Kidney (tissue), 22 donors: ENCODE measurements at places on chromosomes 12 and 14. TPM values are rescaled to one million over a fixed set of nuclear protein-coding genes. Genes with fewer than 3 reads are reported as not detected.
A peak's percentile ranks its signal among the peaks of the same experiment; 100 is the strongest.

Gene CLEC1B
- not detected for polyA plus RNA-seq

Gene TAC3
- polyA plus RNA-seq: not detected

Gene KCNK13
- 6.3 TPM for polyA plus RNA-seq

Gene KDM2B
- polyA plus RNA-seq: 6.2 TPM

GRCh38 chr14:52106840-52107239 is 38.0 kb upstream of the NID2 start:
- no peaks in the 10 kb centered on the region for H3K27me3 ChIP-seq
- peak overlapping the region; percentile 51 for H3K4me3 ChIP-seq
- DNase-seq: no peak
- H3K36me3 ChIP-seq: no peaks in the 10 kb centered on the region

GRCh38 chr12:113220593-113221180 is 577 bp upstream of the TPCN1 start:
- no peak for DNase-seq
- H3K27ac ChIP-seq: no peak overlapping the region
- peak overlapping the region; percentile 85 for H3K4me3 ChIP-seq
- H3K27me3 ChIP-seq: no peaks in the 10 kb centered on the region
- H3K36me3 ChIP-seq: no peaks in the 10 kb centered on the region

GRCh38 chr12:120928864-120929652 is 24.9 kb upstream of the SPPL3 start:
- no peaks in the 10 kb centered on the region for H3K4me1 ChIP-seq
- no peaks in the 10 kb centered on the region for H3K27me3 ChIP-seq
- peak; percentile 76 for DNase-seq
- H3K36me3 ChIP-seq: no peaks in the 10 kb centered on the region

GRCh38 chr12:97452230-97452629 is 10.4 kb upstream of the RMST start:
- no peaks in the 10 kb centered on the region for H3K36me3 ChIP-seq
- no peak overlapping the region for H3K4me3 ChIP-seq
- DNase-seq: no peak
- no peak overlapping the region for H3K27ac ChIP-seq
- no peaks in the 10 kb centered on the region for H3K4me1 ChIP-seq

- no peak for DNase-seq
- no peaks in the 10 kb centered on the region for H3K36me3 ChIP-seq
Observed at GRCh38 chr14:101620821-101621785, 59.8 kb downstream of the DIO3 start.

DNA sequence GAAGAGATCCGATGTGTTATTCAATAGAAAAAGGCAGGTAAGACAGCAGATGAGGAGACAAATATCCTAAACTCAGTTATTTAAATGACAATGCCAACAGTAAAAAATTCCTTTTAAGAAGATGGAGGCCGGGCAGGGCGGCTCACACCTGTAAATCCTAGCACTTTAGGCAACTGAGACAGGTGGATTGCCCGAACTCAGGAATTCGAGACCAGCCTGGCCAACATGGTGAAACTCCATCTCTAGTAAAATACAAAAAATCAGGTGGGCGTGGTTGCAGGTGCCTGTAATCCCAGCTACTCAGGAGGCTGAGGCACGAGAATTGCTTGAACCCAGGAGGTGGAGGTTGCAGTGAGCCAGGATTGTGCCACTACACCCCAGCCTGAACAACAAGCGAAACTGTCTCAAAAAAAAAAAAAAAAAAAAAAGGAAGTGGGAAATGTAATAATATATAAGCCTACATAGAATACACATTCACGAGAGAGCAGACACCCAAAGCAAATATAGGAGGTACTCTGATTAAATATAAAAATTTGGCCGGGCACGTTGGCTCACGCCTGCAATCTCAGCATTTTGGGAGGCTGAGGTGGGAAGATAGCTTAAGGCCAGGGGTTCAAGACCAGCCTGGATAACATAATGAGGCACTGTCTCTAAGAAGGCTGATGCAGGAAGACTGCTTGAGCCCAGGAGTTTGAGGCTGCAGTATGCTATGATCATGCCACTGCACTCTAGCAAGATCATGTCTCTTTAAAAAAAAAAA is 19.0 kb downstream of the CORO1C start:
- H3K4me3 ChIP-seq: no peak overlapping the region
- H3K4me1 ChIP-seq: no peaks in the 10 kb centered on the region
- no peaks in the 10 kb centered on the region for H3K27me3 ChIP-seq
- DNase-seq: no peak
- H3K36me3 ChIP-seq: no peaks in the 10 kb centered on the region

DNA sequence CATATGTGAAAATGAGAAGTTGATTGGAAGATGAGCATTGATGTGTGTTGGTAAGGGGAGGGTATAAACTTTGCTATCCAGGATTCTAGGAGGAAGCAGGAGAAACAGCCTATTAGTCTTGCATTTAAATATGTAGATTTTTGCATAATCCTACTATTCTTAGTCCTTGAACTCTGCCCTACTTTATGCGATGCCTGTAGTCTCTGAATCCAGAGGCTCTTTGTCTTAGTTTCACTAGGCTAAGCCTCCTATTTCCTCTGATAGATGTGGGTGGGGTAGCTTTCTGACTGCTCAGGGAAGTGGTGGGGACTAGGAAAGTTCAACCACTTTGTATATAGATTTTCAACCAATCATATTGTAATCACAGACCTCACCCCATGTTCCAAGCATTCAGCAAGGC is 49.5 kb upstream of the KCNC2 start:
- H3K36me3 ChIP-seq: no peaks in the 10 kb centered on the region
- H3K27me3 ChIP-seq: no peaks in the 10 kb centered on the region
- H3K4me1 ChIP-seq: no peaks in the 10 kb centered on the region
- DNase-seq: no peak

GRCh38 chr12:46264057-46264456 is 4.8 kb downstream of the SLC38A1 start:
- no peaks in the 10 kb centered on the region for H3K27me3 ChIP-seq
- DNase-seq: no peak
- H3K36me3 ChIP-seq: no peaks in the 10 kb centered on the region
- H3K4me1 ChIP-seq: peaks cover 3% of the 10 kb centered on the region
- H3K27ac ChIP-seq: no peak overlapping the region

- no peaks in the 10 kb centered on the region for H3K4me1 ChIP-seq
- no peaks in the 10 kb centered on the region for H3K36me3 ChIP-seq
- no peak overlapping the region for H3K4me3 ChIP-seq
- DNase-seq: no peak
Observed at GRCh38 chr14:45181329-45181728, 45.6 kb downstream of the FANCM start.

DNA sequence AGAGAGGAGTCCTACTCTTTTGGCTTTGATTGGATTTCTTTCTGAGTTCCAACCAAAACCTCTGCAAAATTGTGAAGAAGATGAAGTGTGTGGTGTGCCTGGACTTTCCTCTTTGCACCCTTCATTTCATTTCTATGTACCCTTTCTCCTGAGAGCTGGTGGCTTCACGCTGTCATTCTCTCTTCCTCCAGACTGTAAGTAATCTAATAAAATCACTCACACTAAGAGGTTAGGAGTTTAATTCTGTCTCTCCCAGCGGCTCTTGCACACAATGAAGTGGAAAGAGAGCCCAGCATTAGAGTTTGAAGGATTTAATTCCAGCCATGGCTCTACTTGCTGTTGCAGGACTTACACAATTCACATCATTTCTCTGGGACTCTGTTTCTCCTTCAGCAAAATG is 37.8 kb upstream of the CRADD start:
- no peaks in the 10 kb centered on the region for H3K36me3 ChIP-seq
- no peaks in the 10 kb centered on the region for H3K4me1 ChIP-seq
- peak; percentile 5 for DNase-seq
- H3K27me3 ChIP-seq: no peaks in the 10 kb centered on the region
- H3K4me3 ChIP-seq: no peak overlapping the region

DNA sequence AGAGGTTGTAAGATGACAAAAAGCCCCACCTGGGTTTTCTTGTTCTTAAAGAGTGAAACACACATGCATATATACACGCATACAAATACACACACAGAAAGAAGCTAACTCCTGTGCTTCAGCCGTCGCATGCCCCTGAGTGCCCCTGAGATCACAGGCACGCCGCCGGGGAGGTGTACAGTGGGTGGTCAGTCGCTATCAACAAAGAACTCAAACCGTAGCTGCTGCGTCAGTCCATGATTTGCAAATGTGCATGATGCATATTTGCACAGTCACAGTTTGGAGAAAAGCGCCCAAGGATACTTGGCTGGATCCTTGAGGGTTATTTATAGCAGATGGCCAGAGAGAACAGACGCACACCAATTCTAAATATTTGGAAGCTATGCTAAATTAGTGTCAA is 206.9 kb downstream of the TMEM132D start:
- DNase-seq: no peak
- H3K4me1 ChIP-seq: no peaks in the 10 kb centered on the region
- no peak overlapping the region for H3K4me3 ChIP-seq
- H3K36me3 ChIP-seq: no peaks in the 10 kb centered on the region

DNA sequence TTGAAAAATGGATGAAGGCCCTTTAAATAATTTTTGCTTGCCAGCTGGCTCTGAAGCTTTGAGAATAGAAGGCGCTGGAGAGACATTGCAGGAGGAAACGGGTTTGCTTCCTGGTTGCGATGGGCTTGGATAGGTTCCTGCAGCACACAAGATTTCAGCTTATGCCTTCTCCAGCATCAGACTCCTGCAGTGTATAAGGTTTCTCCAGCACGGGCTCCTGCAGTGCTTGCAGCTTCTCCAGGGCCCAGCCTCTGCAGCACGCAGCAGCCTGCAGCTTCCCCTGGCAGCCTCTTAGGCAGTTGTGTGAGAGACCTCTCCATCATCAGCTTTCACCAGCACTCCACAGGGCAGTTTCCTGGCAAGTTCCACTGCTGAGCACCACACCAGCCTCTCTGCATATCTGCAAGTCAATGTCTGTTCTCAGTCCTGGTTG is 78.7 kb upstream of the ZDHHC17 start:
- peak; percentile 31 for DNase-seq
- no peak overlapping the region for H3K4me3 ChIP-seq
- no peaks in the 10 kb centered on the region for H3K4me1 ChIP-seq
- no peak overlapping the region for H3K27ac ChIP-seq

- no peaks in the 10 kb centered on the region for H3K27me3 ChIP-seq
- H3K27ac ChIP-seq: no peak overlapping the region
- H3K4me3 ChIP-seq: no peak overlapping the region
- H3K36me3 ChIP-seq: no peaks in the 10 kb centered on the region
- no peaks in the 10 kb centered on the region for H3K4me1 ChIP-seq
- DNase-seq: no peak
Observed at GRCh38 chr12:113802000-113802749, 163.9 kb downstream of the RBM19 start.

DNA sequence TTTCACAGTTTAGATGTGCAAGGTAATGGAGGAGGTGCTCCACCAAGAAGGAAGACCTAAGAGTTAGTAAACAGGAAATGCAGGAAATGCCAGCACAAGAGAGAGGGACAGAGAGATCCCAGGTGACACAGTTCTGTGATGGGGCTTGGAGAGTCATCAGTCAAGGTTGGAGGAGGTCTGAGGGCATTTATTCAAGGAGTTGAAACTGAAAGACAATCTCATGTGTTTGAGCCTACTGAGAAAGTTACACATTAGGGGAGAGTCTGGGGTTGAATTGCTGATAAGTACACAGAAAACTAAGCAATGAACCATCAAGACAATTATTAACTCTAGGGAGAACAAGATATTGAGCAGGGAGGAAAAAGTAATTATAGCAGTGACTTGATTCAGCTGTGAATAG is 138.5 kb downstream of the ANO6 start:
- H3K4me1 ChIP-seq: peaks cover 8% of the 10 kb centered on the region
- DNase-seq: no peak
- peaks cover 8% of the 10 kb centered on the region for H3K36me3 ChIP-seq
- no peak overlapping the region for H3K27ac ChIP-seq

DNA sequence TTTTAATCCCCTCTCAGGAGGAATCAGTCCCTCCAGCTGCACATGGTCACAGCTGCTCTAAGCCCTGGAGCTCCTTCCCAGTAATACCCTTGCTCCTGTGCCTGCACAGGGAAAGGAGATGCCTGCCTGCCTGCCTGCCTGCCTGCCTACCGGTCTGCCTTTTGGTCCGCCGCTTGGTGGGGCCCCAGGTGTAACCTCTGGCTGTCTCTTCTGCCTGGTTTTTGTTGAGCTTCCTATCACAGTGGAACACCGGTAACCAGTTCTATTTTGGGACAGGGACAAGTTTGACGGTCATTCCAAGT is 99.8 kb downstream of the DAD1 start:
- H3K4me3 ChIP-seq: no peak overlapping the region
- no peaks in the 10 kb centered on the region for H3K36me3 ChIP-seq
- H3K27ac ChIP-seq: no peak overlapping the region
- peaks cover 5% of the 10 kb centered on the region for H3K4me1 ChIP-seq
- no peaks in the 10 kb centered on the region for H3K27me3 ChIP-seq

DNA sequence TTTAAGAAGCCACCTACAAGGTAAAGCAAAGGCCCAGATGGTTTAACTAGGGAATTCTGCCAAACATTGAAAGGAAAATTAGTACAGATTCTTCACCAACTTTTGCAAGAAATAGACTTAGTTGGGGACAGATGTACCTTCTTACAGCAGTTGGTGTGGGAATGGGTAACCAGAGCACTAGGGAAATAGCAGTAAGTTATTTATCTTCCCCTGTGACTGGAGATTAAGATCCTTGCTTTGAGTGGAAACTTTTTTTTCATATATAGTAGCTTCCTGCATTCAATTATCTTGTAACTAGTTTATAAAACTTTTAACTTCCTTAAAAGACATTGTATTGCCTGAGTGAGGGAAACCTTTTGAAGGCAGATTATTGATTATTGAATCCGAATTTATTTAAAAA is 44.2 kb downstream of the ARID2 start:
- no peak overlapping the region for H3K27ac ChIP-seq
- H3K36me3 ChIP-seq: no peaks in the 10 kb centered on the region
- H3K4me3 ChIP-seq: no peak overlapping the region

DNA sequence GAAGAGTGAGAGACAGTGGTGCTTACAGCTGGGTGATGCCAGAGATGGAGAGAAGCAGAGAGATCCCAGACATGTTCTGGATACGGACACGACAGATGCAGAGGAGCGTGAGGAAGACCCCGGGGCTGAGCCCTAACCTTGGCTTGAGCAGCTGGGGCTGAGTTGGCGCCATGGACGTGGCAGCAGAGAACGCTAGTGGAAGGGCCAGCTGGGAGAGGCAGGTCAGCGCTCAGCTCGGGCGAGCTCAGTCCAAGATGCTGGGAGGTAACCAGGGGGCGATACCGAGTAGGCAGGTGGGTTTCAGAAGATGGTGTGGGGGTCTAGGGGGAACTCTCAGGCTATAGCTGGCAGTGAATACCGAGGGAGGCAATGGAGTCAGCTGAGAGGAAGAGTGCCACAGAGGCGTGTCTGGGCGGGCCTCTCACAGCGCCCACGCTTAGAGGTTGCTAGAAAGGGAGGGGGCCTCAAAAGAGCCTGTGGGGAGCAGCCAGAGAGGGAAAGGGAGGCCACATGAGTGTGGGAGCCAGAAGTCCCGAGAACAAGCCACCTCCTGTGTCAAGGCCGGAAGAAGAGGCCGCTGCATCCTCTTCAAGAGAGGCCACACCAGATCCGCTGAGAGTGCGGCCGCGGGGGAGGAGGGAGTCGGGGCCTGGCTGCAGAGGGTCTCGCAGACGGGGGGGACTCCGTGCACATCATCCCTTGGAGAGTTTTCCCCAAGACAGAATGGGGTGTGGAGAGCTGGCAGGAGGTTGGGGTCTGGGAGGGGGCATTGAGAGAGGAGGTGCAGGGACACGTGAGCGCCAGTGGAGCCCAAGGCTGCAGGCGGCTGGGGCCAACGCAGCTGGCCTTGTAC is 57.0 kb upstream of the DIO3 start:
- no peaks in the 10 kb centered on the region for H3K36me3 ChIP-seq
- H3K4me1 ChIP-seq: no peaks in the 10 kb centered on the region
- peak; percentile 30 for DNase-seq
- peaks cover 2% of the 10 kb centered on the region for H3K27me3 ChIP-seq
